ENCODE measurements at places on chromosomes 5 and 9.
A peak's percentile ranks its signal among the peaks of the same experiment; 100 is the strongest.

DNA sequence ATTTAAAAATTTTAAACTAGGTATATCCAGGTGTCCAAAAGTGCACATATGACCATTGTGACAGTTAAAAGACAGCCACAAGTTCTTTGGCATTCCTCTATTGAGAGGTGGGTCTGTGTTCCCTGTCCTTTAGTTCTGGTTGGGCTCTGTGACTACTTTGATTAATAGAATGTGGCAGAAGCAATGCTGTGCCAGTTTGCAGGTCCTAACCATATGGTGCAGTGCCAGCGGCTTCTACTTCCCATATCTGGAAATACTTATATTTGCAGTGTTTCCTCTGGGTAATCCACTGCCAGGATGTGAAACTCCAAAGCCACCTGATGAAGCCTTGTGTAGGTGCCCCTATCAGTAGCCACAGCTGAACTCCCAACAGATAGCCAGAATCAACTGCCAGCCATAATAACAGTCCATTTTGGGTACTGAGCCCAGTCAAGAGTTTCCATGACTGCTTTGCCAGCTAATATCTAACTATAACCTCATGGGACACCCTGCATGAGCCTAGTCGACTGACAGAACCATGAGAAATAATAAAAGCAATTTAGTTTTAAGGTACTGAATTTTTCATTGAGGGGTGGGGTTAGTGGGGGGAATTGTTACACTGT, 361.0 kb upstream of the SEMA6A start:
- DNase-seq, result no peak

DNA sequence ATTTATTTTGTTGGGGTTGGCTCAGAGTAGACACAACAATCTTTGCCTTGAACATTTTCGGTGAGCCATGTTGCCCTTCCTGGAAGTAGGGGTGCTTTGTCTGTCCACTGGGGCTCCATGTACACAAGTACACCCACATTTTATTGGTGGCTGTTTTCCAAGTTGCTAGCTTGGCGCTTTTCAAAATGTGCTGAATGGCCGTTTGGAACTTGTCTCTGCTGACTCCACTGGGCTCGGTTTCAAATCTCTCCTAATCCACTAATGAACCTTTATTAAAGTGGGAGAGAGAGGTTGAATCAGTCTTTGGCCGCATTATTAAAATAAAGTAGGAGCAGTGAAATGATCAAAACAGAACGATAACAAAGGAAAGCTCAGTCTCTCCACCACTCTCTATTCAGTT, 64.6 kb upstream of the TAF11L2 start:
- DNase-seq, result no peak

- no peak for DNase-seq
Observed at GRCh38 chr5:23445573-23445972, 61.8 kb upstream of the PRDM9 start.

GRCh38 chr9:105636331-105636730, 25.9 kb upstream of the TAL2 start:
- no peak for DNase-seq

DNA sequence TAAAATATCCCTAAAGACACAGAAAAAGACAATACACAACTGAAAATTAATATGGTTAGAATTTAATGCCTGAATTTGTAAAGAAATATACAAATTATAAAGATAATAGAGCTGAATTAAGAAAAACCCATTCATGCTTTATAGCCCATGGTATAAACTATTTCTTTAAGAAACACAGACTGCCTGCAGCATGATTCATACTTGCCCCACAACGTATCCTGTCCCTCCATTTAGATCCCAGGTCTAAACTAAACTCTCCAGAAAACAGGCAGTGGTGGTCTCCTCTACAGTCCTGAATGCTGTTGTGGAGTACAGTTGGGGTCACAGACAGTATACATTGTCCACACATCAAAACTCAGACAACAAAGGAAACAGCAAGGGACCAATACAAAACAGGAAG, 24.8 kb downstream of the IL6ST start:
- DNase-seq, result peak; percentile 50

DNA sequence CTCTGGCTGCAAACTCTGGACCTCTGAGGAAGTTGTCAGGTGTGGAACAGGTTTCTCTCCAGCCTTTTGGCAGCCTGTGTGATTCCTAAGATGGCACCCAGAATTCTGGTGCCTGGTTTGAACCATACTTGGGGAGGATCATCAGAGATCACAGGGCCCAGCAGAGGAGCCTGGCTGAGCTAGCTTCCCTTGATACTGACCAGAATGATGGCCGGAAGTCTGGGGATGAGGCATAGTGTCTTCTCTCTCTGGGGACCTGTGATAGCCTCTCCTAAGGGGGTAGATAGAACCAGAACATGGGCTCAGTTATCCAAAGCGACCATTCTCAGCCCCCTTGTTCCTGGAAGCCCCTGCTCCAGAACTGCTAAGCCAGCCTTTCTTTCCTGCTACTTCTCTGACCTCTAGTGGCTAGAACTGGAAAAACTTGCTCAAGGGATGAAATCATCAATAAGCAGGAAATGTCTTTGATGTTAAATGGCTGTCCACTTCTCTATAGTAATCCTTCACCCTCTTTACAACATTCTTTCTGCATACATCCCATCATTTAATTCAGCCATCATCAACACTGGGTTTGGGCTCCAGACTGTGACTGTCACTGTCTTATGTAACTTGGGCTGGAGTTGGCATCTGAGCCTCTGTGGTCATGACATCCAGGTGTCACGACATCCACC, 55.1 kb downstream of the C9orf152 start:
- DNase-seq, result peak; percentile 72

GRCh38 chr9:129932303-129933151, 97.3 kb downstream of the USP20 start:
- DNase-seq, result peak; percentile 41

DNA sequence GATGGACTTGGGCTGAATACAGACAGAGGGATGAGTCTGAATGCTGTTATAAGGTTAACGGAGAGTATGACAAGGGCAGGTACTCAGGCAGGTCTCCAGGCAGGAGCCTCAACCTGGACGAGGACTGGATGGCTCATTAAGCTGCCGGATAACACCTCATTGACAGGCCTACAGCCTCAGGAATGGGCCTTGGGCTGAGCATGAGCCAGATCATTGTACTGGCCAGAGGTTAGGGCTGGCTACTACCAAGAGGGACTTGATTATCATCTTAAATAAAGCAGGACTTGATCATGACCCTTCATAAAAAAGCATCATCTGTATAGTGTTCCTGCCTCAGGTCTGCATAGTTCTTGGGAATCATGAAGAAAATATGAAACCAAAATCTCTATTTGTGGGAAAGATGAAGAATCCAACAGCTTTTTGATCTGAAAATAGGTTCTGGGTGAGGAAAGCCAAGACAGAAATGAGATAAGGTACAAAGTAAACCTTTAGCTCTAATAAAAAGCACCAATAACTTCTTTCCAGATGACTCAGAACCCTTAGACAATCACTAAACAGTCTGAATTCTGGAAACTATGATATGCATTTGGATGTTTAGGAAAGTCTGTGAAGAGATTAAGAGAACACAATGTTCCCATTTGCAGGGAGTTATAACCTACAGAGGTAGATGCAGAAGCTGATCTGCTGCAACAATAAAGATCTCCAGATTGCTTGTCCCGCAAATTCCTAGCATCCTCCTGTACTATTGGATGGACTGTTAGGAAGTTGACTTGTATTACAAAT, 343.1 kb downstream of the CTNND2 start:
- no peak for DNase-seq

DNA sequence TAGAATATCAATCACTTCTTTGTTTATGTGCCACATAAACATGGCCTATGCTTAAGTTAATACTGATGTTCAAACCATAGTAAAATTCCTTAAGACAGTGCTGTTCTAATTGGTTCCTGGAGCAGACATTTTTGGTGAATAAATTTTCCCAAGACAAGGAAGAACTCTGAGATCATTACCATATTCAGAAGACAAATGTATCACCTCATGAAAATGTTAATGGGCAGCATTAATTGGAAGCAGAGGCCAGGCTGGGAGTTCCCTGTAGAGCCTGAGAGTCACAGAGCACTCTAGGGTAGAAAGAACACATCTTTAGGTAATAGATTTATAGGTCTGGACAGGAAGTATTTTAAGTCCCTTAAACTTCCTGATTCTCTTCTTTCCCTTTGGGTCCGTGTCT, 240.2 kb downstream of the MAN2A1 start:
- DNase-seq, result no peak

GRCh38 chr9:89593727-89594427, 10.9 kb upstream of the GADD45G start:
- peak; percentile 21 for DNase-seq

GRCh38 chr5:79806741-79807140, 117.1 kb downstream of the CMYA5 start:
- DNase-seq, result peak; percentile 12

- peak; percentile 1 for DNase-seq
Observed at GRCh38 chr5:25754895-25755294, 1110.1 kb upstream of the CDH10 start.

DNA sequence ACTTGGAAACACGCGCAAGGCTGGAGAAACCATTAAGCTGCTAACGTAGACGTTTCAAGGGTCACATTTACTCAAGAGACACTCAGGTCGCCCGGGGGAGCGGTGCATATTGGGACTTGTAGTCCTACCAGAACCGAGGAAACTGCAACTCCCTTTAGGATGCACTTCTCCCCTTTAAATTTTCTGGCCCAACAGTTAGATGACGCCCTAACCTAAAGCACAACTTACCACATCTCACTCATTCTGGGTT, 384 bp upstream of the DMXL1 start:
- no peak for DNase-seq

- DNase-seq, result no peak
Observed at GRCh38 chr9:131545786-131546335, 538 bp downstream of the PRRT1B start.

DNA sequence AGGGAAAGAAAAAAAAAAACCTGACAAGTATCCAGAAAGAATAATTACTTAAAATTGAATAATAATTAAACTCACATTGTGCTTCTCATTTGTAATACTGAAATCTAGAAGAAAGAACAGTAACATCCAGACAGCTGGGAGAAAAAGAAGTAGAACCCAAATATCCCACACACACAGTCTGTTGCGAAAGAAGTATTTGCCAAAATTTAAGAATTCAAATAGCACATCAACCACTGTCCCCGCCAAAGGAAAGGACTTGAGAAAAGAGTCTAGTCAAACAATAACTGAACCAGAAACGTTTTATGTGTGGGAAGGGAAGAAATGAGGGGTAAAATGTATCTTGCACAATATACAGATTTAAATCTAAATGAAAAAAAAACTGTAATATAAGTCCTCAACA, 202.8 kb downstream of the MLLT3 start:
- DNase-seq, result no peak

DNA sequence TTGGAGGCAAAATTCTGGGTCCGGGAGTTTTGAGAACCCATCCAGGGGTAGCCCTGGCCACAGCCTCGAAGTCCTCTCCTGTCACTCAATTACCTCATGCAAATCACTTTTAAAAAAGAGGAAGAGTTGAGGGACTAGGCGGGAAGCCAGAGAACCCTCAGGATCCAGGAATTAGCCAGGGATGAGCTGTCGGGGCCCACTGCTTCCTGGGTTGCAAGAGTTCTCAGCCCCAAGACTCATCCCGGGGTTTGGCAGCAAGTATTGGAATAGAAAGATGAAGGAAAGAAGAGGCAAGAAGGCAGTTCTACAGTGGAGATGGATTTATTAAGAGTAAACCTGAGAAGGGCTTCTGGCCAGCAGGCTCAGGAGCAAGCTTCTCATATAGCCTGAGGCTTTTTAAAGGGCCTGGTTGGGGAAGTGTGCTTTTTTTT, 25.6 kb downstream of the C9orf50 start:
- DNase-seq, result peak; percentile 68

DNA sequence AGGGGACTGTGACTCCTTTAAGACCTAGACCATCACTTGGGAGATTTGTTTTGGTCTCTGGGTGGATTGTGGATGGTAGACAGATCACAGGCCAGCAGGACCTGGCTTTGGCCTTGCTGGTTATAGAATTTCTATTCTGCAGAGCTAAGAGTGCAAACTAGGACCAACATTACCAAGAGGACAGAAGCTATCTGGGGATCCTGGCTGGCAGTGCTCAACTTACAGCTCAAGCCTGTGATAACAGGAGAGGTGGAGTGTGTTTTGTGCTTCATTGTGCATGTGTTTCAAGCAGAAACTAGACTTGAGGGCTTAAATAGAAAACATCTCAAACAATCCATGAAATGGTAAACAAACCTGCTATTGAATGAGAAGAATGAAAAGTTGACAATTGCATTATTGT, 106.7 kb downstream of the ZNF462 start:
- no peak for DNase-seq

GRCh38 chr5:146306838-146307237, 31.8 kb upstream of the POU4F3 start:
- no peak for DNase-seq

GRCh38 chr5:139043157-139043905, 154.8 kb downstream of the SIL1 start:
- peak; percentile 26 for DNase-seq

DNA sequence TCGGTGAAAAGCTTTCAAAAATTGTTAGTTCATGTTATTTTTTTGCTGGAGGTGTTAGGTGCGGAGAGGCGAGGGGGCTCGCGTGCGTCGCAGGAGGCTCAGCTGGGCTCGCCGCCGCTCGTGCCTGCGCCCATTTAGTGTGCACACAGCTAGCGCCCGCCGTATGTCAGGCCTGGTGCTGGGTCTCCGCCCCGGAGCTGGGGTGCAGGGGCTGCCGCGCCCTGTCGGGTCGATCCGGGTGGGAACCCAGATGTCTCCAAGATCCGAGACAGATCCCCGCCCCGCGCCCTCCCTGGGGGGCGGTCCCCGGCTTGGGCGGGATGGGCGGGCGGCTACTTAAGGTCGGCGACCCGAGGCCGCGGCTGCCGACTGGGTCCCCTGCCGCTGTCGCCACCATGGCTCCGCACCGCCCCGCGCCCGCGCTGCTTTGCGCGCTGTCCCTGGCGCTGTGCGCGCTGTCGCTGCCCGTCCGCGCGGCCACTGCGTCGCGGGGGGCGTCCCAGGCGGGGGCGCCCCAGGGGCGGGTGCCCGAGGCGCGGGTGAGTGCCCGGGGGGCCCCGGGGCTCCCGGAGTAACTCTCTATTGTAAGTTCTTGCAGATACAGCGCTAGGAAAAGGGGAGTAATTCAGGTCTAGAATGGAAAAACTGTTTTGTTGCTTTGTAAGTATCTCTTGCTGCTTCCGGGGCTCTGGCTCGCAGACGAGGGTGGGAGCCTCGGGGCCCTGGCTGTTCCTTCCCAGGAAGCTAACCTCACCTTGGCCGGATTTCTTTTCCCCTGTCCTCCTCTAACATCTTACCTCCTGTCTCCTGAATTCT, 31.7 kb downstream of the GSN start:
- peak; percentile 50 for DNase-seq

DNA sequence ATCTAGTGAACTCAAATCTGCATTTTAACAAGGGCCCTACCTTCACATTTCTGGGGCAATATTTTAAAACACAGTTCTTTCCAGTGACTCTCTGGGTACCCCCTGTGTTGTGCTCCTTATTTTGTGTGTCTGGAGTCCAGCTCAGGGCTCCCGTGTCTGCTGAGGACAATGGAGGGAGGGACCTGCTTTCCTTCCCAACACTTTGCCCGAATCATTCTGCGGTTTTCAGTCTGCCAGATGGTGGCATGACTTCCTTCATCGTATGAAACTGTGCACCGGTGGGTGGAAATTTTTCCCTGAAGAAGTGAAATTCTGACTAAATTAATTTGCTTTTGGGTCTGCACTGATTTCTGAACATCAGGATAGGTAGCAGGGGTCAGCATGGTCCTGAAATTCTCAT, 153.6 kb upstream of the CD180 start:
- DNase-seq, result no peak

Measured in EL (cell line).